ENCODE measurements at places on chromosomes 13 and 19.

DNA sequence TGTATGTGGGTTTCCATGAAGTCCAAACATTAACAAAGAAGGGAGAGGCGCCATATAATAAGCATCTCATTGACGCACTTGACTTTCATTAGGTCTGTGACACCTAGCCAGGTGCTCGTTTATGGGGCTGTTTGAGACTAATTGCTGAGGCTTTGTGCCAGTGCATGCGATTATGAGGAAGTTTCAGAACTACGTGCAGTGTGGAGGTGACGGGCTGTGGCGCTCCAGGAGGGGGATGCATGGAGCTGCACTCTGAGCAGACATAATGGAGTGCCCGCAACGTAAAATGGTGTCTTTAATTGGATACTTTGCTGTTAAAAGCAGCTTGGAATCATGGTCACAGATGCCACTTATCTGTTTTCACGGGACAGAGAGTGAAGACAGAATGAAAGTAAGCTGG, 223.2 kb downstream of the FGF9 start:
- no peak for DNase-seq

- no peak for DNase-seq
Observed at GRCh38 chr13:21256351-21256761, 79.9 kb downstream of the MRPL57 start.

DNA sequence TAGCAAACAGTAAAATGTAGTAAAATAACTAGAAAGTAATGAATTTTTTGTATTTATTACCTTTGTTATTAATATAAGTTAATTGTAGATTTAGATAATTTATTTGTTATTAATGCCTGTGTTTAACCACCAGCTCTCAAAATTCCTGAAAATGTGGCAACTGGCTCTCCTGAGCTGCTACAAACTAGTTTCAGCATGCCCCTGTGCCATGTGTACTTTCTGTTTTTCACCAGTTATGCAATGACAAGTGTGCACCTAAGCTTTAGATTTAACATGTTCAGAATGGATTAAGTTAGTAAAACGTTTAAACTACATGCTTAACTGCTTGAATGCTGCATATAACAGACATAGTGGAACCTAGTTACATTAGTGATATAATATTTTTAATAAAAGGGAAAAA, 88.1 kb downstream of the POSTN start:
- DNase-seq = no peak

GRCh38 chr19:34082289-34083077, 89.8 kb upstream of the LSM14A start:
- no peak for DNase-seq

DNA sequence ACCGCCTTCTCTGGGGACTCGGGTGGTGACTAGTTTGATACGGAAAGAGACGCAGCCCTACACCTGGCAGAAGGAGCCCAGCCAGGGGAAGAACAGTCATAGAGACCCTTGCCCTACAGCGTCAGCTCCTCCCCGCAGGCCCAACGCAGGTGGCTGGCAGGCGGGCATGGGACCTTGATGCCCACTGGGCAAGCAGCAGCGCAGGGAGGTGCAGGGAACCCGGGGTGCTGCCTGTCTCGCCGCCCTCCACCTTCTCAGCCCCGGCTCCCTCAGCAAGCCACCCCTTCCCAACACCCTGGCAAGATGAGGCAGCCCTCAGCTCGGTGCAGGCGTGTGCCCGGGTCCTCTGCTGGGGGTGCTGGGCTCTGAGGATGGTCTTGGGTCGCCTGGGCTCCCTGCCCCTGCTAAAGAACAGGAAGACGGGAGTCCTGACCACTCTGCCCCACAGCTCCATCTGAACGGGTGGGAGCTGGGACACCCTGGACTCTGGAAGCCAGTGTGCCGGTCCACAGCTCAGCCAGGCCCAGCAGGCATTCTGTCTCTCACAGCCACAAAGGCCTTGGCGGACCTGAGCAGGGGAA, 9.0 kb downstream of the MIER2 start:
- DNase-seq = no peak

- DNase-seq = no peak
Observed at GRCh38 chr19:43570174-43570791, 5.0 kb downstream of the XRCC1 start.

GRCh38 chr13:51996641-51997040, 14.6 kb downstream of the ATP7B start:
- DNase-seq = no peak

GRCh38 chr19:6828306-6828697, 55.8 kb downstream of the VAV1 start:
- no peak for DNase-seq
